ENCODE measurements at places on chromosomes 16 and 17.

DNA sequence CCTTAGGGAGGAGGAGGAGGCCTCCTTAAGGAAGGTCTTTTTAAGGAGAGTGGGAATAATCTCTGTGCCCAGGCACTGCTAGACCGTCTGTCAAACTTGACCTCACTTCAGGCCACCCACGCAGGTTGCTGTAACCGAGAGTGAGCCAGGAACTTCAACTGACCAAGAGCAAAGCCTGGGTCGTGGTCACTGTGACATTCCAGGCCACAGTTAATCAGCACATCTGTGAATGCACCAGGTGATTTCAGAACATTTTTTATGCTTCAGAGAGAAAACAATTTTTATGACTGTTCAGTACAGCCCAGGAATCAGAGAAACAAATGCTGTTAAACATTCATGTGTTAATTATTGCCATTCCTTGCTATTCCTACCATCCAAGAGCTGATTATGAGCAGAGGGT lies 226.6 kb upstream of the ASIC2 start:
- no peak for DNase-seq

- DNase-seq = no peak
Observed at GRCh38 chr16:75271441-75272096, 20.1 kb upstream of the BCAR1 start.

DNA sequence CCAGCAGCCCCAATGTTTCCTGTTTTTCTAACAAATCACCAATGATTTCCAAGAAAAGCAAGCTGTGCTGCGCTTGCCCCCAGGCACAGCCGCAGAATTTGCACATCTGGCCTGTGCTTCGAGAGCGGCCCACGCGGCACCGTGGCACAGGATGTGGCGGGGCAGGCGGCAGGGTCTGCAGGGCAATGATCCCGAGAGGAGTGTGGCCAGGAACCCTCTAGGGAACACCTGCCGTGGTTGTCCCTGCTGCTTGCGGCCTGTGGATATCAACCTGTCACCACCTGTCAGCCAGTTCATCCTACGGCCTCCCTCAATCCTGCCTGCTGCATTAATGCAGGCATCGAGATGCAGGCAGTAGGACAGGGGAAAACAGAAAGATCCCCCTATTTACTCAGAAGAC lies 24.0 kb downstream of the PIK3R5 start:
- DNase-seq = peak; percentile 79

GRCh38 chr17:82823004-82823403 lies 16.8 kb downstream of the ZNF750 start:
- DNase-seq = no peak

DNA sequence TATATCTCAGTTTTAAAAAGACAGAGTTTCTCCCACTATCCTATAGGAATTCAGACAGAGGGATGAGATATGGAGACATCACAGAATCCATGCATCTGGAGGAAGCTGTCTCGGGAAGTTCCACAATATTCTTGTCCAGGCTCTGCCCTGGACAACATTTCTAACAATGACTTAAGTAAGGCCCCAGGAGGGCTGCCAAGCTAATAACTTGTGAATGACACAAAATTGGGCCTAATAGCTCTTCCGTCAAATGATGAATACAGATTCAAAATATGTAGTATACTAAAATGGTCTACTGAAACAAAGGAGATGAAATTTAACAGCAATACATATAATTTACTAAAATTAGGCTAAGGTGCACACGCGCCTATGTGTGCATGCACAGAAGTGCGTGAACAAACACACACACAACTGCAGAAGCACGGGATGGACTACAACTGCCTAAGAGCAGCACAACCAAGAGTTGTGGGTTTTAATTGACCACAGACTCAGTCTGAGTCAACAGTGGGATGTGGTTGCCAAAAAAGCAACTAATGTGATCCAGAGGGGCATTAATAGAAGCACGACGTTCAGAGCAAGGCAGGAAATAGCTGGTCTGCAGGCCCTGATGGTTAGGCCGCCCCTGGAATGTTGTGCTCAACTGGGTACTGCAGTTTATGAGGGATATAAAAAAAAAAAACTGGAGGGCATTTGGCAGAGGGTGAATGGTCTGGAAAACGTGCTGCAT lies 26.3 kb upstream of the HS3ST2 start:
- DNase-seq = no peak

GRCh38 chr17:63475491-63476412 lies 1.1 kb upstream of the ACE start:
- no peak for DNase-seq

DNA sequence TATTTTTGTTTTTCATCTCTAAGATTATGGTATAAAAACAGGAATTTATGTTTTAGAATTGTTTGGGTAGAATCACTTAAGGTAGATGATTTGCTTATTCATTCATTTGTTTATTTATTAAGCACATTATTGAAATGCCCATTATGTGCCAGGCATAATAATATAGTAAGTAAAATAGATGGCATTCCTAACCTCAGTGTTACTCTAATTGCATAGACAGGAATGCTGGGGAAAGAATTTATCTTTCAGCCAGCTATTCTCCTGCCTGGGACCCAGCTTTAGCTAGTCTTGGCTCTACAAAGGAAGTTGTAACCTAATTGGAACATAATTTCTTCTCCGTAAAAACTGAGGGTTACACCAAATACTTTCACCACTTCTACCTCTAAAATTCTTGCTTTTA lies 44.6 kb downstream of the NFAT5 start:
- no peak for DNase-seq

DNA sequence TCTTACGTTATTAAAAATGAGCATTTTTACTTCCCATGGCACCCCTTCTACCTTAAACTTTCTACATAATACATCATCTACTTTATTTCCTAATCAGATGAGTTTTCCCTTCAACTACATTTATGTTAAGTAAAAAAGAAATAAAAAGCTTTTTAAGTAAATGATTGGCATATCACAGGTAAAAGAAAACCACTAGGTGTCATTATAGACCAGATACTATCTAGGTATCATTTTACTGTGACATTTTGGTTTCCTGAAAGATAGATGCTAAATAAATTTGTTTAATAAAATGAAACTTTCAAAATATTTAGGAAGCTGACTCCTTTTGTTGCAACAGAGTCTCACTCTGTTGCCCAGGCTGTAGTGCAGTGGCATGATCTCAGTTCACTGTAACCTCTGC lies 3.8 kb upstream of the CMTM1 start:
- no peak for DNase-seq

DNA sequence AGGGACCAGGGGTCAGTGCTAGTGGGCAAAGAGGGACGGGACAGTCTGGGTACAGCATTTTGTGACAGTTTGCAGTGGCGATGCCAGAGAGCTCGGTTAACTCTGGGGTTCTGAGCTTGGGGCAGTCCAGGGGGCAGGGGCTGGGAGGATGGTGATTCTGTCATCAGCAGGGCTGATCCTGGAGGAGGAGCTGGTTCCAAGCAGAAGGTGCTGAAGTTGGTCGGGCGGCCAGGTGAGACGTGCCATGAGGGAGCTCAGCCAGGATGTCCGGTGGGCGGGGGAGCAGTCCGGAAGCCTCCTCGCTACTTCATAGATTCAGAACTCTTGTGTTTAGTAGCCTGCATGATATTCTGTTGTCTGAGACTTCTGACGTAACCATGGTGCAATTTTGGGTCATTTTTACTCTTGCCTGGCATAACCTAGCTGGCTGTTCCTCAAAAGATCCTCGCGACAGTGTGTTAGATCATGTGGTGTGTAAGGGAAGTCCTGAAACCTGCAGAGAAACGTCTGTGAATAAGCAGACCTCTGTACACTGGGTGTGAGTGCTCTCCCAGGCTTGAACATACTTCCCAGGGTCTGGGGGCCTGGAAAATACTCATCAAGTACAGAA lies 122.0 kb downstream of the CLEC16A start:
- no peak for DNase-seq

DNA sequence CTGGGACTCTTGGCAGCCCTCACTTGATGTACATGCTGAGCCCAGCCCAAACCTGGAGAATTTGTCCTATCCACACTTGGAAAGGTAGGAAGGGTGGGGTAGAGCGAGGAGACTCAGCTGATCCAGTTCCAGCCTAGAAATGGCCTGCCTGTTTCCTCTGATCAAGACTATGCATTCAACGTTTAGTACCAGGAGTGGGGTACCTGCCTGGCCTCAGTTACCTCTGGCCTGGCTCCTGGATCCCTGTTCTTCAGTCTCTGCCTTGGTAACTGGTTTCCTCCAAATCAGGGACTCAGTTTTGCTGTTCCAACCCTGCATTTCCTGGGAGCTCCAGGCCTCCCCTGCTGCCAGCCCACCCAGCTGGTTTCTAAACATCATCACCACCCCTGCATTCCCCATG lies 233.5 kb downstream of the GSG1L start:
- no peak for DNase-seq

DNA sequence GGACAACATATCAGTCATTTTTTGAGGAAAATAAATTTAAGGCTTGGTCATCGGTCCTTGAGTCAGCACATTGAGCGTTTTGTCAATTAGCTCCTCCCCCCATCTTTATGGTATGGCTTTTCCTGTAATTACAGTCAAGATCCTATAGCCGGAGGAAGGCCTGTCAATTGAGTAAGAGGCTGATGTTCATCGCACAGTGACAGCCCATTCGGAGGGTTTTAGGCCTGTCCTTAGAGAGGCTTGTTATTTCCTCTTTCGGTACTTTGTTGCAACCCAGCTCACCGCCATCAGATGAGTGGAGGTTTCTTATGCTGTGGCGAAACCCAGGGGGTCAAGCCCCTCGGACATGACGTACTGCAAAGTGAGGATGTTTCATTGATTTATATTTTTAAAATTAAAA lies 395.2 kb downstream of the WWOX start:
- DNase-seq = no peak

DNA sequence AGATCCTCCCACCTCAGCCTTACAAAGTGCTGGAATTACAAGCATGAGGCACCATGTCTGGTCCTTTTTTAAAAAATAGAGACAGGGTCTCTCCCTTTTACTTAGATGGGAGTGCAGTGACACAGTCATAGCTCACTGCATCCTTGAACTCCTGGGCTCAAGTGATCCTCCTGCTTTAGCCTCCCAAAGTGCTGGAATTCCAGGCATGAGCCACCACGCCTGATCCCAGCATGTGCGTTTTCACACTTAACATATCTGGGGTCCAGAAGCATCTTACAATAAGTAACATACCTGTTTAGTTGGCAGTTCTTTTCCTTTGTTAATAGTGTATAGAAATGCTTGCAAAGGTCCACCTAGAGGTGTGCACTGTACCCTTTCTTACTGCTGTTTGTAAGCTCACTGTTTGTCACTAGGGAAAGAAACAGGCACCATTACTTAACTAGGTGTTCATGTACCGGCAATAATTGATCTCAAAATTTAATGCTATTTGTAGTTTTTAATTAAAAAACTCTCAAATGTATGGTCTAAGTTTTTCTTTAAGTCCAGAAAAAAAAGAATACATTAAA lies 221.7 kb downstream of the RPTOR start:
- no peak for DNase-seq

GRCh38 chr17:45432405-45433158 lies at the start of gene ARHGAP27:
Gene ARHGAP27 (minus strand): TSS chr17:45432870. CDS start chr17:45430279, 2,591 bp downstream.
- DNase-seq = no peak

DNA sequence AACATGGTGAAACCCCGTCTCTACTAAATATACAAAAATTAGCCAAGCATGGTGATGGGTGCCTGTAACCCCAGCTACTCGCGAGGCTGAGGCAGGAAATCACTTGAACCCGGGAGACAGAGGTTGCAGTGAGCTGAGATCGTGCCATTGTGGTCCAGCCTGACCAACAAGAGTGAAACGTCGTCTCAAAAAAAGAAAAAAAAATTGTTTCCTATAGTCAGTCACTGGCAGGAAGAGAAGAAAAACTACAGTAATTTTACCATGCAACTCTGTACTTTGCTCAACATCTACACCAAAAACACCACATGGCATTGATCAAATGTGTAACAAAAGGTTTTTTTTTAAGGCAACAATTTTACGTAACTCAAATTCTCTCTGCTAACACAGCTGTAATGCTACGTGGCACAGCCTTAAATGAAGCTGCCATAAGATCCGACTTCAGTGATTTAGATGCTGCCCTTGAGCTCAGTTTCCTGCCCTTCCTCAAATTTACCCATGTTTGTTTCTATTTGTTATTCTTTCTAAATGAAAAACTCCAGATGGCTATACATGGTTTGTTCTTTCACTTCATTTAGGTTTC lies 40.2 kb downstream of the CNOT1 start:
- no peak for DNase-seq

- no peak for DNase-seq
Observed at GRCh38 chr17:11997972-11998233, 628 bp upstream of the ZNF18 start.

GRCh38 chr16:1530349-1530882 lies 3.0 kb upstream of the TMEM204 start:
- no peak for DNase-seq

- DNase-seq = no peak
Observed at GRCh38 chr17:56440419-56440818, 153.1 kb upstream of the NOG start.

- DNase-seq = no peak
Observed at GRCh38 chr17:40290629-40291280, 3.1 kb downstream of the CDC6 start.

DNA sequence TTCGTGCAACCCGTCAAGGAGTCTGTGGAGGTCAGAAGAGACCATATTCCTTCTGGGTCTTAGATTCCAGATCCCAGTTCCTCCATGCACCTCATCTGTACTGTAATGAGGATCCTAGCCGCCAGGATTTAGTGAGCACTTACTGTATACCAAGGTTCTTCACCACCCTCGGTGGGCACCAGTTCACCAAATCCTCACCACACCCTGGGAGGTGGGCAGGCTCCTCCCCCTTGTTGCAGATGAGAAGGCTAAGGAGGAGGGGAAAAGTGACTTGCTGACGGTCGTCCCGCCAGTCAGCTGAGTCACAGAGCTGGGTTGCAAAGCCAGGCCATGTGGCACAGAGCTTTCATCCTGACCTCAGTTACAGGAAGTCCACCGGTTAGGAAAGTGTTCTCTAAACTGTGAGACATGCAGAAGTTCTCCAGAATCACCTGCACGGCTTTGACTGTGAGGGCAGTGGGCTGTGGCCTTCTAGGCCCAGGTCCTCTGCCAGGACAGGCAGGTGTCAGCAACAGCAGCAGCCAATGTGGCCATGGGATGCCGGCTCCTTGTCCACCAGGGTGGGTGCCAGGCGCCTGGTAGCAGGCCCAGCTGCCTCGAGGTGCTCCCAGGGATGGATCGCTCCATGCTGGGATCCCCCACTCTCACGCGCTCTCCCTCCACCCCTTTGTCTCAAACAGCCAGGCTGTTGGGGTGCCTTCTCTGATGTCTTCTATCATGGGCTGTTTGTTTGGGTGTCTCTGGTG lies 240.3 kb upstream of the GSE1 start:
- DNase-seq = no peak

All from stimulated activated naive B cell treated with anti-CD40 and anti-IgM and Interleukin-4, amounts not matched to agents 10 μg/mL and 1 μg/mL and 100 μg/mL, for 72 hours (primary cell).